ENCODE measurements at places on chromosomes 2 and 18.

GRCh38 chr18:9612215-9612830, 2.0 kb downstream of the PPP4R1 start:
- no peak for DNase-seq

DNA sequence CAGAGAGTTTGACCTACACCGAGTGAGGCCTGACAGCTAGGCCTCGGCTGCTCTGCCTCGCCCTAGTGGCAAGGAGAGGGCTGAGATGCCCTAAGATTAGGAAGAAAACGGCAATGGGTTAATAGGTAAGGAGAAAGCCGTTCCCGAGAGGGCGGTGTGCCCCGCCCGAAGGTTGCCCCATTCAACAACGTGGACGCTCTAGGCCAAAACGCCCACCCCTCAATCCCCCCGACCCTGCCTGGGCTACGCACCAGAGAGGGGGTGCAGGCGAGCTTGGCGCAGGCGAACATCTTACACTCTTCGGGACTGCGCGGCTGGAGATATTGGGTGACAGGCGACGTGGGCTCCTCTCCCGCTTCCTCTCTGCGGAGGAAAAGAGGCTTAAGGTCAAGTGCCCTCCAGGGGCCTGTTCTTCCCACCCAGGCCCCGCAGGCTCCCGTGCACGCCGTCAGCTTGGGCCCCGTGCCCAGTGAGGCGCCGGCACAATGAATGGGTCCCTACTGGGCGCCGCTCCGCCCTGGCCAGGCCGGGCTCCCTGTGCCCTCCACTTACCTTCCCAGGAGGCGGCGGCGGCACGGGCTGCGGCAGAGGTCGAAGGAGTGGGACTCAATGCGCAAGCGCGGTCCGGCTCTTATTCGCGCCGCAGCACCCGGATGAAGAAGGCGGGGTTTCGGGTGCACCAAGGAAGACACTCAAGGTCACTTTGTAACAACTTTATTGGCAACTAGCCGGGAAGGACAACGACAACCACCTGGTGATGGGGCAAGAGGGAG, at the start of gene ATP5MC3:
ATP5MC3 (minus strand) TSS at position 607 of the 773 bp plus-strand sequence; CDS start at position 290, 317 bp downstream.
- DNase-seq: peak; percentile 89

DNA sequence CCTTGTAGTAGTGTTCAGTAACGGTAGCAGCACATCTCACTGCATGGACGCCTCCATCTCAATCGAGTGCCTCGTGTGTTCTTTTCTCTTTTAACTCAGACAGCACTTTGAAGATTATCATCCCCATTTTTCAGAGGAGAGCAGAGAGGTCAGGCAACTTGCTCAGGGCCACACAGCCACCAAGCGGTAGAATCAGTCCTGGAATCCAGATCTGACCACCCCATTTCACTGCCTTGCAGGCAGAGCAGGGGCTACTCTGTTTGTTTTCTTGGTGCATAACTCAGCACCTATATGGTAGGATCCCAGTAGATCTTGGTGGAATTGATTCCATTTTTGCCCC, 129.5 kb downstream of the SMAD7 start:
- DNase-seq: no peak

DNA sequence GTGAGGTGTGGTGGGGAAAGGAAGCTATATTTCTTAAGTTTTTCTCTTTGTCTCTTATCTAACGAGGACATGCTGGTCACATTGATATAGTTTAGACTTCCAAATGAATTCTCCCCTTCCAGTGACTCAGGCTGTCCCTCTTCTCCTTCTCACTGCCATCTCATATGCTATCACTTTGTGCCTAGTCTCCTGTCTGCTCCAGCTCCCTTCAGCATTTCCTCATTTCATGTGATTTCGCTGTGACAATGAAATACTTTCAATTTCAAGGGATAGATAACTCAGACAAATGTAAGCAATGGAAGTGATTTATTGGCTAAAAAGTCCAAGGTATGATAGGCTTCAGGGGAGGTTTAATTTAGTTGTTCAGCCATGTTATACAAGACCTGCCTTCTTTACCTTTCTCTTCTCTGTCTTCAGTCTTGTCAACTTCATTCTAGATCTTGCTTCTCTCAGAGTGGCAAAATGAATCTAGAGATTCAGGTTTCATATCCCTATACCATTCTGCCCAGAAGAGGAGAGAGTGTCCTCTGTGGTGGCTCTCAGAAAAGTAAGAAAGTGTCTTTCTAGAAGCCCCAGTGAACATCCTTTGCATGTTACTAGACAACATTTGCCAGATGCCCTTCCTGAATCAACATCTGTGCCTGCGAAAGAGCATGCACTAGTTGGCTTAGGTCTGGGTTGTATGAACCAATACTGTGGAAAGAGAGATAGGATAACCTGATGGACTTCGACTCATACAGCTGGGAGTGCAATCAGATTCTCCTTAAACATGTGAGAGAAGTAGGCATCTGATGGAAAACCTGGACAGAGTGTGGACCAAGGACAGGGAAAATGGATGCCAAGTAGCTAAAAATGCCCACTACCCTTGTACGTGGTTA, 29.9 kb upstream of the GPR155 start:
- DNase-seq: no peak

DNA sequence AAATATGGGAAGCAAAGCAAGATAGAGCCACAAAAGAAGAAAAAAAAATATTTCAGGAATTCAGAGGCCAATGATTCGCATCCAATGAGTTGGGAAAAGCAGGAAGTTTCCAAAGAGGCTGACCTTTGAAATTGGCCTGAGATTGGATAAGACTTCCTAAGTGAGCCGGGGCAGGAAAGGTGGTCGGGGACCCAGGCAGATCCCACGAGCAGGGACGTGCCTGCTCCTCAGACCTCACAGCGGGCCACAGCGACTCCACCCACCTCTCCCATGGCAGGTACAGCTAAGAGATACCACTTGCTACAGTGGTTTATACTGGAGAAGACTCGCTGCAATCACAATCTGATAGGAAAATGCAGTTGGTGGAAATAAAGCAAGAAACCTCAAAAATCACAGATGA, 102.8 kb upstream of the SALL3 start:
- no peak for DNase-seq

- DNase-seq: no peak
Observed at GRCh38 chr18:36592282-36592681, 236.5 kb downstream of the TPGS2 start.

- DNase-seq: no peak
Observed at GRCh38 chr18:1270081-1270480, 365.4 kb downstream of the ADCYAP1 start.

DNA sequence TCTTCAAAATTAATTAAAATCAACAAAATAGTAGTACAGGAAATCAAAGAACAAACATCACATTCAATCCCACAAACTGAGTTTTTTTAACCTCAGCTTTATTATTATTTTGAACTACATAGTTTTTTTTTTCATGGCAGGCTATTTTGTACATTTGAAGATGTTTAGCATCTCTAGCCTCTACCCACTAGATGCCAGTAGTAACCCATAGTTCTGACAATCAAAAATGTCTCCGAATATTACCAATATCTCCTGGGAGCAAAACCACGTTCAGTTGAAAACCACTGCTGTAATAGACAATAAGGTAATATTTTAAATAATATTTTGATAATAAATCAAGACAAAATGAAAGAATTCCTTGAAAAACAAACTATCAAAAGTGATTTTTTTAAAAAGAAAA, 702.6 kb upstream of the LRRTM1 start:
- no peak for DNase-seq

- no peak for DNase-seq
Observed at GRCh38 chr2:173999272-173999671, 34.1 kb upstream of the SP3 start.

DNA sequence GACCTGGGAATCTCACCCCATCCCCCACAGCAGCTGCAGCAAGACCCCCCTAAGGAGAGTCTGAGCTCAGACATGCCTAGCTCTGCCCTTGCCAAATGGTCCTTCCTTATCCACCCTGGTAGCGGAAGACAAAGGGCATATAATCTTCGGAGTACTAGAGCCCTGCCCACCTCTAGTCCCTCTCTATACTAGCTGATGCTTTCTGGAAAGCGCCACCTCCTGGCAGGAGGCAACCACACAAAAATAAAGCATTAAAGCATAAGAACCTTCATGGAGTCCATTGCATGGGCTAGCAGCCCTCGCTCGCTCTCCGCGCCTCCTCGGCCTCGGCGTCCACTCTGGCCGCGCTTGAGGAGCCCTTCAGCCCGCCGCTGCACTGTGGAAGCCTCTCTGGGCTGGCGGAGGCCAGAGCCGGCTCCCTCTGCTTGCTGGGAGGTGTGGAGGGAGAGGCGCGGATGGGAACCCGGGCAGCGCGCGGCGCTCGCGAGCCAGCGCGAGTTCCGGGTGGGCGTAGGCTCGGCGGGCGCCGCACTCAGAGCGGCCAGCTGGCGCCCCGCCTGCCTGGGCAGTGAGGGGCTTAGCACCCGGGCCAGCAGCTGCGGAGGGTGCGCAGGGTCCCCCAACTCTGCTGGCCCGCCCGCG, 941.2 kb downstream of the SUCLG1 start:
- no peak for DNase-seq

DNA sequence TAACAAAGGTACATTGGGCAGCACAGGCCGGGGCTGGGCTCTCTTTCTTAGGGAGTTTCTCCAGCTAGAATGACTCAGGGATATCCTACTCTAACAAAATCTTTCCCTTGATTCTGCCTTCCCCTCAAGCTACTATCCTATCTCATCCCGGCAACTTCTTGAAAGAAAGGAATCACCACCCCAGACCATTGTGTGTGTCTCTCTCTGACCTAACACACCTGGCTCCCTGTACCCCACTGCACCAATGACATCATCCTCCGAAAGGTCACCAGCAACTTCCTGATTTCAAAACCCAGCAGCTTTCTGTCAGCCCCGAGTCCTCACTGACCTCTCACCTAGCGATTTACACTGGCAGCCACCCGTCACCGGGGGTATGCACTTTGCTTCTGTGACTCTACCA, 72.1 kb upstream of the MAP4K4 start:
- no peak for DNase-seq

DNA sequence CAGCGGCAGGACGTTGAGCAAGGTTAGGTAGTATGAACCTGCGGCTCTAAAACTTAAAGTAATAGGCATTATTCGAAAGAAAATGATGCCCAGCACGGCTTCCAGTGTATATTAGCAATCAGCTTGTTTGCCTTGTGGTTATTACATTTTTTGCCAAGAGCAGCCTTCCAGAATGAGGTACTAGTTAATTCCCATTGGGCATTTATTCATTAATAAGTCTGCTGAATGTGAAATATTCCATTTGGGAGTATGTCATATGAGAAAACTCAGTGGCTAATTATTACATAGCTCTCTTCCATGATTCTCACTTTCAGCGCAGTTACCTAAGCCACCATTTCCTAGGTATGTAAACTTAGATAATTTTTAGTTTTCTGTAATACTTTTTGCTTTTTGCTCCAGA, 12.9 kb downstream of the CRIM1 start:
- DNase-seq: no peak

DNA sequence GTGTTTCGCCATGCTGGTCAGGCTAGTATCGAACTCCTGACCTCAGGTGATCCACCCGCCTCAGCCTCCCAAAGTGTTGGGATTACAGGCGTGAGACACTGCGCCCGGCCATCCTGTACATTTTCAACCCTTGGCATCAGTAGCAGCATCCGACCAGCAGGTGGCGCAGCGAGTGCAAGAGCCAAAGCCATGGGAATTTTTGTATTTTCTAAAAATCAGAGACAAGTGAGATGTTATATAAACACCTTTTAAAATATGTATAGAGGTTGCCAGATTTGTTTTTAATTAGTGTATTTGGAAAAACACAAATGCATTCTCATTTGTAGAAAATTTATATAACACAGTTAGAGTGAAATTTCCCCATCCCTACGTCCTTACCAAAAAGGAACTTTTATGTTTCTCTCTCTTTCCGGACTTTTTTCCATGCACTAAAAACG, 36.8 kb downstream of the MOGAT1 start:
- DNase-seq: peak; percentile 80

DNA sequence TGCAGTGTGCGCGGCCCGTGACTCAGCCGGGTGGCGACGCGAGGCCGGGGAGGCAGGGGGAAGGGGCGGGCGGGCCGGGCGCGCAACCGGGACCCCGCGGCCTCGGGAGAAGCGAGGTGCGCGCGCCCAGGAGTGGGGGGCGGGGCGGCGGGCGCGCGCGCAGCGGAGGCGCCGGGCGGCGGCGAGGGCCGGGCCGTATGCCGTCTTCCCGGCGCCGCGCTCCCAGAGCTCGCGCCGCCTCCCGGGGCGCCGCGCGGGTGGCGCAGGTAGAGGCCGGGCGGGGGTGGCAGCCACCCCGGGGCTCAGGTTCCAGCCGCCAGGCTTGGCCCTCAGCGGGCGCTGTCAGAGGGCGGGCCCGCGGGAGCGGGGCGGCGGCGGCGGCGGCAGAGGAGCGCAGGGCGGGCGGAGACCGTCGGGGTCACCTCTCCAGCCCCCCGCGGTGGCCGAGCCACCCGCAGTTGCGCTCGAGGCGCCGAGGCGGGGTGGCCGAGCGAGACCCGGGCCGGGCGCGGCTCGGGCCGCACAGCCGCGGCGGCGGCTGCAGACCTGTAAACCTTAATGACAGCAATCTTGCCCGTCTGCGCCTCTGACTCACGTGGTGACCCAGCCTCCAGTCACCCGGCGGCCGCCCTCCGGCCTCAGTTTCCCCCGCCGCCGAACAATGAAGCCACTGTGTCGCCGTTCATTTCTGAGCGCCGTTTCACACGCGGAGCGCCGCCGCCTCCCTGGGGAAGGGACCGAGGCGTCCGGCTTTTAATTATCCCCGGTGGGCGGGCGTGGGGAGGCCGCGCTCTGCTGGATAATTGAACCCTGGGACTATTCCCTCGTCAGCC, 25.3 kb upstream of the SMAD7 start:
- peak; percentile 53 for DNase-seq

- DNase-seq: no peak
Observed at GRCh38 chr2:20999906-21000645, 43.8 kb downstream of the APOB start.

DNA sequence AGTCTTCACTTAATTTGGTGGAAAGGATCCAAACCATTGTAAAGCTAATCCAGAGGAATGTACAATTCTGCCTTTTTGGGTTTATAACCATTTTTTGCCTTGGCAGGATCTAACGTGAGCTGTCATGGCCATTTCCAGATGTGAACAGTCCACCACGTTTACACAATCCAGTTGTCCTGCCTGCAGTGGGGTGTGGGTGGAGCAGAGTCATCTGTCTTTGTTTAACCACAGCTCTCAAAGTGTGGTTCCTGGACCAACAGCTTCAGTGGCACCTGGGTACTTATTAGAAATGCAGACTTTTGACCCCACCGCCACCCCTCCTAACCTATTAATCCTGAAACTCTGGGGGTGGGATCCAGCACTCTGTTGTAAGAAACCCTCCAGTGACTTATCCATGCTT, 35.9 kb downstream of the FHOD3 start:
- DNase-seq: no peak

GRCh38 chr2:225165052-225165451, 122.8 kb upstream of the DOCK10 start:
- DNase-seq: no peak

DNA sequence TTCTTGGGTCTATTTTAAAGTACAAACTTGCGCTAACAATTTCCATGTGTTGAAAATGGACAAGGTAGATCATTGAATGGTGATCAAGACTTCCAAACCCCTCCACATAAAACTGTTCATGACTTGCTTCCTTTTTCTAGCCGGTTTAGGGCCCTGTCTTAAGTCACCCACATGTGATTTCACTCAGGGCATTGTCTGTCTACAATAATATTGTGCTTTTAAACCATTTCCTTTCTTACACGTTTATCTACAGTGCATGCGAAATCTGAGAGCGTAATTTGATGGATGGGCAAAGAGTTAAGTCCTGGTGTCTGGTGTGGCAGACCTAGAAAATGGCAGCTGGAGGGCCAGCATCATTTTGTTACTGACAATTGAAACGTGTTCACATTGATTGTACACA, 2.0 kb upstream of the ZNF516 start:
- DNase-seq: no peak

Measured in activated CD4-positive, CD25-positive, alpha-beta regulatory T cell treated with anti-CD3 and anti-CD28 coated beads, Interleukin-2, amount 50 U/mL, for 72 hours (primary cell).